Lung microvascular endothelial cell (primary cell): ENCODE measurements at places on chromosomes 13 and 19. TPM values are rescaled to one million over a fixed set of nuclear protein-coding genes. Genes with fewer than 3 reads are reported as not detected.

LYL1 gene
- 17.3 and 28.8 TPM in 2 replicates for total RNA-seq

KLF2 gene
- total RNA-seq: 2.6 and 10.1 TPM in 2 replicates

AMER2 gene
- total RNA-seq: not detected in 2 replicates

PEX11G gene
- 1.3 and 1.6 TPM in 2 replicates for total RNA-seq

ACER1 gene
- total RNA-seq: not detected in 2 replicates

UBE2L5 gene
- not detected in 2 replicates for total RNA-seq

GAPDHS gene
- not detected in 2 replicates for total RNA-seq

MAP4K1 gene
- total RNA-seq: not detected in 2 replicates

TNFRSF19 gene
- under 0.01 and 0.22 TPM in 2 replicates for total RNA-seq

LRFN3 gene
- total RNA-seq: 1.3 and 2.0 TPM in 2 replicates

DNA sequence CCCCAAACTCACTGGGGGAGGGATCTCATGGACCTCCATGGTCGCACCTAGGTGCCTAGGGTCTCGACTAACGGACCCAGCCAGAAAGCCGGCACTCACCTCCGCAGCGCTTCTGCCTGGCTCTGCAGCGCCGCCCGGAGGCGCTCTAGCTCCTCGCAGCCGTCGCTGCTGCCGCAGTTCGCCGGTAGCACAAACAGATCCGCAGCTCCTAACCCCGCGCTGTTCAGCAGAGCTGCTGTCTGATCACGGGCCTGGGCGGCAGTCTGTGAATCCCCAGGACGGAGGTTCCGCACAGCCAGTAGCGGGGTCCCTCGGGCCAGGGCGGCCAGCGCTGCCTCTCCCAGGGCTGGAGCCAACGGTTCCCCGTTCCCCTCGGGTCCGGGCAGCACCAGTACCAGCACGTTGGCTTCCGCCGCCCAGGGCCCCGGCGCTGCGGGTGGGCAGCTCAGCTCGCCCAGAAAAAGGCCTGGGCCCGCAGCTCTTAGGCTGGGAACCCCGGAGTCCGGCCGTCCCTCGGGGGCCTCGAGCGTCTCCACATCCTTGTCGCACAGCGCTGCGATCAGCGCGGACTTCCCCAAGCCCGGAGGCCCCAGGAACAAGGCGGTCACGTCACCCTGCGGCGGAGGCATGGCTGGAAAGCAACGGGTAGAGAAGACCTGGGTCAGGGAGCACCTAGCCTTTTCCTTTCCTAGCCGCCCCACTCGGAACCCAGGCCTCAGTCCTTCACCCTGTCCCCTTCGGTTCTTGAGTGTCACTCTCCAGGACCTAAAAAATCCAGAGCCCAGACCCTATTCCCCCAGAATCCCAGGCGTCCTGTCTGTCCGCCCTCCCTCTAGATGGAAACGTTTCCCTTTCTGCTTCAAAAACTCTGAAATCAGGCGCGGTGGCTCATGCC is 977 bp downstream of the IRGQ start:
- DNase-seq: peak; percentile 82

DNA sequence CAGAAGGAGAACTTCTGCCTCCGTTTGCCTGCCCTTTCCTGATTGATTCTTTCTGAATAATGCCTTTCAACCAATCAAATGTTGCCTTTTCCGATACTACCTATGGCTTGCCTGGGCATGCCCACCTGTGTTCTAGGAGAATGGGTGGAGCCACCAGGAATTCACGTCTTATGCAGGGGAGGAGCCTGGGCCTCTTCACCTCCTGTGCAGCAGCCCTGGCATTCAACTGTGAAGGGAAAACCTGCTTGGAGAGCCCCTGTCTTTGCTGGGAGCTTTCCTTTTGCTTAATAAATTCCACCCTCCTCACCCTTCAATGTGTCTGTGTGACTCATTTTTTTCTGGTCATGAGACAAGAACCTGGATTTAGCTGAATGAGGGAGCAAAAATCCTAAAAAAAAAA is 730.7 kb downstream of the UQCRFS1 start:
- no peak for DNase-seq

GRCh38 chr19:1122021-1122971 is 18.5 kb downstream of the GPX4 start:
- DNase-seq: no peak

GRCh38 chr13:104571161-104571892 is 1505.1 kb upstream of the SLC10A2 start:
- peak; percentile 43 for DNase-seq

- peak; percentile 74 for DNase-seq
These were observed 13.4 kb upstream of the C19orf33 start for GRCh38 chr19:38290631-38291147.

DNA sequence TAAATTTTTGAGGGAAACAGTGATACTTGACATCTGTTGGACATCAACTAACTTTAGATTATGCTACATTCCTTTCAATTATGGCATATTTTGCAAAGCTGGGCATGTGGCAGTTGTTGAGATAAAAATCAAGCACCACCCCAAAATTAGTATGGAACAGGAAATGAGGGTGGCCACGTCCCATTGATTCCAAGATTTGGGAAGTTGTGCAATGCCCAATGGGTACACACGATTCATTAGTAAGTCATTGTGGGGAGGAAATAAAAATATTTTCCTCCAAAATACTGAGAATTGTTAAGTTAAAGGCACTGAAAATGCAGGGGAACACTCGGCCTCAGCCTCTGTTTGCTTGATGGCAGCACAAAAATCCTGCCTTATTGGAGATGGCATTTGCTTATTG is 7.6 kb downstream of the ERICH6B start:
- no peak for DNase-seq

GRCh38 chr13:24612726-24613125 is 67.5 kb upstream of the ATP12A start:
- no peak for DNase-seq

GRCh38 chr19:46542428-46543230 is 47.0 kb upstream of the PNMA8B start:
- DNase-seq: peak; percentile 90

- no peak for DNase-seq
These were observed 47.6 kb downstream of the CAPN12 start for GRCh38 chr19:38696729-38697055.

DNA sequence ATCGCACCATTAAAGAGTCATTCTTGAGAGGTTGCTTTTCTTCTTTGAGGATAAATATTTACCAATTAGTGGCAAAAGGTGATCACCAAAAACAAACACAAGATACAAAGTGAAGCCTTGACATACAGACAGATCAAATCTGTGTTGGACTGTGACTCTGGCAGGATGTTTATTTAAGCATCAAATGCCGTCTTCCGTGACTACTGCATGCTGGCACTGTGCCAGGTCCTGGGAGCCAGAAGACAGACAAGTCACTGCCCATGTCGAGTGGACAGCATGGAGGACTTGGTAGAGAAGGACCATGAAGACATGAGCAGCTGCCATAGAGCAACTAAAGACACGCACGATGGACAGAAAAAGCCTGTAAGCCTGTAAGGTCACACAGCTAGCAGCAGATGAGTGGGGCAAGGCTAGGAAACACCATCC is 92.8 kb upstream of the FARP1 start:
- DNase-seq: peak; percentile 7

DNA sequence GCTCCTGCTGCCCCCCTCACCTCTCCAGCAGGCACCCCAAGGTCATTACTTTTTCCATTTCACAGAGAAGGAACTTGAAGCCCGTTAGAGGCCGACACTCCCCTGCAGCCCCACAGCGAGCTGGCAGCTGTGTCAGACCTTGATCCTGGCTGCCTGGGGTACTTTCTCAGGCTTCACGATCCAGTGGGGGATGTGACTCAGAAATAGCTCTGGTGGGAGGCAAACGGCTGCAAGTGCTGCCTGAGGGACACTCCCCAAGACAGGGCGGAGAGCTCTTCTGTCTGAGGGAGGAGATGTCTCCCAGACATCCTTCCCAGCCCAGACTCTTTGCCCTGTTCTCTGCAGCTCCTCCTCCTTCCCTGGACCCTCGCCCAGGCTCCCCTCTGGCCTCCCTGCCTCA is 4.8 kb downstream of the TSKS start:
- no peak for DNase-seq

- no peak for DNase-seq
These were observed 24.8 kb downstream of the RNF6 start for GRCh38 chr13:26197298-26197697.

DNA sequence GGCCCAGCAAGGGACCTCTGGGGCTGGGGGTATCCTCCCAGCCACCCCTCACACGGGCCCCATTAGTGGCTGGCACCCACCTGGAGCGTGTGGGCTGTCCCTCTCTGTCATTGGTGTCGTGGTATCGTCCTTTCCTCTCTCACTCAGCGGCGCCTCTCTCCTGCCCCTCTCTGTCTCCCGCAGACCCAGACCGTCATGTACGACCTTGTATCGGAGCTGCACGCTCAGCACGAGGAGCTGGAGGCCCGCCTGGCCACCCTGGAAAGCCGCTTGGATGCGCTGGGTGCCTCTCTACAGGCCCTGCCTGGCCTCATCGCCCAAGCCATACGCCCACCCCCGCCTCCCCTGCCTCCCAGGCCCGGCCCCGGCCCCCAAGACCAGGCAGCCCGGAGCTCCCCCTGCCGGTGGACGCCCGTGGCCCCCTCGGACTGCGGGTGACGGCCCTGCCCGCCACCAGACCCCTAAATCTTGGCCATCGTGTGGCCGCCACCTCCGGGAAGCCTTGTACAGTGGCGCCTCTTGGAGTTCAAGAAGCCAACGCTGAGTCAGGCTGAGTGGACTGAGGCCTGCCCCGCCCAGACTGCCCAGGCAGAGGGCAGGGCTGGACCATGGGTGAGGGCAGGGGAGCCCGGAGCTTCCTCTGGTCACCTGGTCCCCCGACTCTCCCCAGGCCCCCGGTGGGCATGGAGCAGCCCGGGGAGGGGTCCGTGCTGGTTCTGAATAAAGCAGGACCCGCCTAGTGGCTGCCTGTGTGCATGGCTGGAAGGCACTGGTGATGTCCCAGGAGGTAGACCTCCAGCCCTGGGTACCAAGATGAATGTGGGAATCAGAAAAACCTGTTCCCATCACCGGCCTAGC is 9.8 kb upstream of the ARRDC2 start:
- DNase-seq: peak; percentile 47

GRCh38 chr19:3358689-3359014 is 7.7 kb upstream of the NFIC start:
- DNase-seq: no peak

DNA sequence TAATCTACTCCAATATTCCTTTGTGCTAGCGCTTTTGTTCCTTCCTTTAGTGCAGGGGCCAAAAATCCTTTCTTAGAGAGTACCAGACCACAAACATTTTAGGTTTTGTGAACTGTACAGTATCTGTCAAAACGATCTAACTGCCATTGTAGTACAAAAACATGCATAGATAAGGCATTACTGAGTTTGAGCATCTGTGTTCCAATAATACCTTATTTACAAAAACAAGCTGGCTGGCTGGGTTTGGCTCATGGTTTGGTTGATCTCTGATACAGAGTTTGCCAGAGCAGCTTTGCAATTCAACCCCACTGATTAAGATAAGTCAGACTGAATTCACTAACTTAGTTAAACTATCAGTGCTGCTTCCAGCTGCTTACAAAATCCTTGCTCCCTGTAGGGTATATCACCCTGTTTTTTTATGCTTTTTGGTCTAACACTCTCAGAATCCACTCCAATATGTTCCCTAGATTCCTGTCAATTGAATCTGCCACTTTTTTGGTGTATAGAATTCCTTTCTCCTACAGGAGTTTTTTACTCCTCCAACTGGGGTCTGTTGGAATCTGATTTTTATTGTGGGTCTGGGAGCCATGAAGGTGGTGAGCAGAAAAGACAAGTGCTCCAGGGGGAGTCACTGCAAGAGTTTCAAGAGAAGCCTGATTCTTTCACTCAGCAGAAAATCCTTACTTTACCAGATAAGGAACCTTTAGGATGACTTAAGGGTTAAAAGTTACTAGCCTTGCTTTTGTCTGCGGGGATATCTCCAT is 1399.4 kb downstream of the EFNB2 start:
- no peak for DNase-seq

- DNase-seq: peak; percentile 53
These were observed 17.3 kb downstream of the PLD3 start for GRCh38 chr19:40365613-40366401.

GRCh38 chr19:10995926-10996600 is 35.2 kb downstream of the SMARCA4 start:
- no peak for DNase-seq

DNA sequence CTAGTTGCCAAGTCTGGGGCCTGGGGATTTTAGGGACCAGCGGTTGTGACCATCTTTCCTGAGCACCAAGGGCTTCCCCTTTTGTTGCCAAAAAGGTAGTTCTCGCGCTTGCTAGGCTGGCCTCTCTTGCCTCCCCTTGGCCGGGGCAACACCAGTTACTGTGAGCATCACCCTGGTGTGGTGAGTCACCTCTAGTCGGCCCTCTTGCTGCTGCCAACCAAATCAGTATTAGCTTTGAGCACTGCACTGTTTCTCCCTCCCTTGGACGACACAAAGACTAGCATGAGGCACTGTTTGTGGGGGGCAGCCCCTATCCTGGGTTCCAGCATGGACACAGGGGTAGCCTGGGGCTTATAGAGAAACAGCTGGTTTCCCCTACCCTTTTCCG is 6.9 kb downstream of the SYDE1 start:
- no peak for DNase-seq
